ENCODE measurements at places on chromosomes 3 and 15. TPM values are rescaled to one million over a fixed set of nuclear protein-coding genes. Genes with fewer than 3 reads are reported as not detected.

DNA sequence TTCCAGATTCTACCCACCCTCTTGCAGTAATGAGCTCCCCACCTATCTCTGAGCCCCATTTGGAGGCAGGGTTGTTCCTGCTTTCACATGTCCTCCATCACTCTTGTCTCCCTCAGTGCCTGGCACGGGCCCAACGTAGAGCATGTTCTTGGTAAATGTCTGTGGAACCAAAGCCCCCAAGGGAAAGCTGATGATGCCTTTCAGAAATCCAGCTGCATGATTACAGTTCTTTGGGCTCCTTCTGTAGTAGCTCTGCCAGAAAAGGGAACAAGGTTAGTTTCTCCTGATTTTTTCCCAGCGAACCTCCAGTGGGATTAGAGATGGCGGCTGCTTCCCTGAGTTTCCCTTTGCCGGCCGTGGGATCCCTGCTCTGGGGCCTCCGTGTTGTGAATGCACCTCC, 39.3 kb downstream of the CGNL1 start:
- no peak overlapping the region for H3K4me3 ChIP-seq
- H3K36me3 ChIP-seq, result no peaks in the 10 kb centered on the region
- H3K4me1 ChIP-seq, result no peaks in the 10 kb centered on the region
- H3K27ac ChIP-seq, result no peak overlapping the region
- no peak for DNase-seq
- H3K27me3 ChIP-seq, result no peaks in the 10 kb centered on the region

DNA sequence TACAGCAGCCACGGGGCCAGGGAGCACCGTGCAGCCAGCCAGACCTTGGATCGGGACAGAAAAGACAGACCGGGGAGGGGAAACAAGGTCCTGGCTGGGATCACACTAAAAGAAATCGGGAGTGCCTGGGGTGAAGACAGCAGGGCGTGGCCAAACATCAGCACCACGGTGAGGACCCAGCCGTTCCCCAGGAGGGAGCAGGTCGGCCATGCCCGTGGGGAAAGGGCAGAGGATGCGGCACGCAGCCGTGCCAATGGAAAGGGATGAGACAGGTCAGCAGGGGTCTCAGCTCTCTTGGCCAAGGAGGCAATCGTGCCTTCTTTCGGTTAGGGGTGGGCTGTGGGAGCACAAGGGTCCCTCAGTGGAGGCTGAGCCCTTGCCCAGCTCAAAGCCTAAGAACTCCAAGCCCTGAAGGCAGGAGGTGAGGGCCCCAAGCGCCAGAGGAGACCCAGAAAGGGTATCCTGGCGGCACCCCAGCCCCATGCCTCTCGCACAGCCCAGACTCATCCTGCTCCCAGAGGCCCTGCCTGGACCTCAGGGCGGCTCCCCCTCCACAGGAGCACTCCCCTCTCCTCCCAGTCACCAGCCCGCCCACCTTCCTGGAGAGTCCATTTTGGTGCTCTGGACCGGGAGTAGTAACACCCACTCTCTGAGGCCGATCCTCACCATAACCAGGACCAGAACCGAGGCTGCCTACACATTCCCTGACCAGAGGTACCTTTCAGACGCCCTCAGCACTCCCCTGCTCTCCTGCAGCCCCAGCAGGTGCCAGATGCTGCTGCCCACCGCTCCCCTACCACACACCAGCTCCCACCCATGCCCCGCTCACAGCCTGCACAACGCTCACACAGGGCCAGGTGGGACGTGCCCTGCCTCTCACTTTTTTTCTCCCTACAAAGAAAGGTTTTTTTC, 23.2 kb upstream of the OCA2 start:
- H3K36me3 ChIP-seq, result no peaks in the 10 kb centered on the region
- no peaks in the 10 kb centered on the region for H3K27me3 ChIP-seq
- H3K27ac ChIP-seq, result no peak overlapping the region
- H3K4me3 ChIP-seq, result no peak overlapping the region
- no peak for DNase-seq
- no peaks in the 10 kb centered on the region for H3K4me1 ChIP-seq

DNA sequence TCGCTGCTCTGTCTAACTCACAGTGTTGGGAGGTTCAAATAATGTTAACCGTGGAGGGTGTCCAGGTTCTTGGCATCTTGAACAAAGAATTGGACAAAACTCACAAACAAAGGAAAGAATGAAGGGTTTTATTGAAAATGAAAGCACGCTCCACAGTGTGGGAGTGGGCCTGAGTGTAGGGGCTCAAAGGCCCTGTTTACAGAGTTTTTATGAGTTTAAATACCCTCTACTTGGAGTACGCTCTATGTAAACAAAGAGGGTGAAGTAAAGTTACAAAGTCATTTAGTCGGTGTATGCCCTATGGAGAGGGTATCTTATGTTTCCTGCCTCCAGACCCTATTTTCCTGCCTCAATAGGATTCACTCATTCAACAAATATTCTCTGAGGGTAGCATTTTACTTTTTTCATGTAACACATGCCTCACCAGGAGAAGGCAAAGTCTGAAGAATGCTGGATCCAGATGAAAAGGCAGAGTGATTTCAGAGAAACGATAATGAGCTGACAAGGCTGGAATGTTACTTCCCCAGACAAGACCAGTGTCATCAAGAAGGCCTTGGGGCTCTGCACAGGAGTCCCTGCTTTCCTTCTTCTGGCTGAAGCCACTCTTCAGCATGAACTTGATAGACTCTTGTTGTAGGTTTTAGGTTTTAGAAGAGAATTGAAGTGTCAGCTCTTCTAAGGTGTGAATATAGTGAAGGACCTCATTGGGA, 163.6 kb downstream of the FAM43A start:
- no peaks in the 10 kb centered on the region for H3K27me3 ChIP-seq
- H3K4me1 ChIP-seq, result no peaks in the 10 kb centered on the region
- no peaks in the 10 kb centered on the region for H3K36me3 ChIP-seq
- no peak for DNase-seq
- H3K4me3 ChIP-seq, result no peak overlapping the region

GRCh38 chr3:23567917-23568316, 237.8 kb upstream of the UBE2E1 start:
- H3K27ac ChIP-seq, result no peak overlapping the region
- H3K4me3 ChIP-seq, result no peak overlapping the region
- H3K4me1 ChIP-seq, result no peaks in the 10 kb centered on the region
- no peaks in the 10 kb centered on the region for H3K27me3 ChIP-seq
- H3K36me3 ChIP-seq, result no peaks in the 10 kb centered on the region

GRCh38 chr3:147358144-147358992, 48.0 kb downstream of the ZIC4 start:
- H3K36me3 ChIP-seq, result no peaks in the 10 kb centered on the region
- peaks cover 86% of the 10 kb centered on the region for H3K27me3 ChIP-seq
- H3K4me3 ChIP-seq, result no peak overlapping the region
- no peak for DNase-seq

DNA sequence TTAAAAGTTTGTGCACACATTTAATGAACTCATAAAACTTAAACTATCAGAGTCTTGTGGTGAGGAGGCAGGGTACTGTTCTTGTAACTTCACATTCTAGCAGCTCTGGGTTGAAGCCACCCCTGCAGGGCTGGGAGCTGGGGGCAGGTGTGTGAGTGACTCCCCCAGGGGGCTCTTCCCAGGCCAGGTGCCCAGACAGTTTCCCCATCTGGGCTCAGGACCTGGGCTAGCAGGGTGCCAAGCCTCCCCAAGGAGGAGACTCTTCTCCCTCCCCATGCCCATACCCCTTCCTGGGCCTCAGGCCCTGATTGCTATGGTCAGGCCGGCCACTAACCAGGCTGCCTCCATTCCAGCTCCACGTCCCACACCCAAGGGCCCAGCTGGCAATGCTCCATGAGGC, 22.0 kb upstream of the CHCHD6 start:
- H3K27me3 ChIP-seq, result no peaks in the 10 kb centered on the region
- no peaks in the 10 kb centered on the region for H3K4me1 ChIP-seq
- no peak overlapping the region for H3K27ac ChIP-seq
- H3K36me3 ChIP-seq, result no peaks in the 10 kb centered on the region
- no peak overlapping the region for H3K4me3 ChIP-seq

GRCh38 chr3:186115239-186115996, 6.5 kb upstream of the ETV5 start:
- no peaks in the 10 kb centered on the region for H3K4me1 ChIP-seq
- no peaks in the 10 kb centered on the region for H3K36me3 ChIP-seq

DNA sequence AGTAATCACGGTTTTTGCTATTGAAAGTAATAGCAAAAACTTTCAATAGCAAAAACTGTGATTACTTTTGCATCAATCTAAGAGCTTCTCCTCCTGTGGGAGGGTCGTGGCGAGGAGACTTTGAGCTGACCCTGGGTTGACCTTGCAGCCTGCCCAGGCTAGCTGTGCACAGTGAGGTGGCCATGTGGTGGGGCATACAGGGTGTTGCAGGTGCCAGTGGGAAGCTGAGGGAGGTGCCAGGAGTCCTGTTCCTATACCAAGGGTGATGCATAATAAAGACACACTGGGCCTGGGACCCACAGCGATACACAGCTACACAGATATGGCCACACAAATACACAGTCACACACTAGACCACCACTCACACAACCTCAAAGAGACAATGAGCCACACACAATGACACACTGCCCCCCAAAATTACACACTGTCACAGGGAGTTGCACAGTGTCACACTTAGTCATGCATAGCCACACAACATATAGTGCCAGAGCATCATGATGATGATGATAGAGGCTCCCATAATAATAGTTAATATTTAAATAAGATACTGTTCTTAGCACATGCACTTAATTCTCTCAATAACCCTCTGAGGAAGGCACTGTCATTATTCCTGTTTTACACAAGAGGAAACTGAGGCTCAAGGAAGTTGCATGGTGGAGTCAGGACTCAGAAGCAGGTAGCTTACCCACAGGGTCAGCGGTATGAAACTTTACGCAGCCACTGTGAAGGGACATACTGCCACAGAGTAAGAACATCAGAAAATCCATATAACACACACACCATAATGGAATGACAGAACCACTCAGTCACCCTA, 6.3 kb downstream of the PLCD1 start:
- H3K27me3 ChIP-seq, result no peaks in the 10 kb centered on the region
- no peaks in the 10 kb centered on the region for H3K4me1 ChIP-seq
- no peak overlapping the region for H3K4me3 ChIP-seq

Gene DNAJB11
- total RNA-seq, result 36.4 TPM

Gene MCF2L2
- total RNA-seq, result 1.5 TPM

- no peak for DNase-seq
- no peaks in the 10 kb centered on the region for H3K4me1 ChIP-seq
- no peaks in the 10 kb centered on the region for H3K27me3 ChIP-seq
- no peaks in the 10 kb centered on the region for H3K36me3 ChIP-seq
Measured at GRCh38 chr3:84980011-84980410, 21.2 kb downstream of the CADM2 start.

GRCh38 chr15:79130535-79131130, 40.1 kb upstream of the RASGRF1 start:
- no peak for DNase-seq
- H3K27me3 ChIP-seq, result no peaks in the 10 kb centered on the region
- H3K36me3 ChIP-seq, result no peaks in the 10 kb centered on the region
- no peak overlapping the region for H3K4me3 ChIP-seq
- H3K4me1 ChIP-seq, result no peaks in the 10 kb centered on the region

Measured in uterus (tissue), 4 donors.